ENCODE measurements at places on chromosomes 7 and 10.

DNA sequence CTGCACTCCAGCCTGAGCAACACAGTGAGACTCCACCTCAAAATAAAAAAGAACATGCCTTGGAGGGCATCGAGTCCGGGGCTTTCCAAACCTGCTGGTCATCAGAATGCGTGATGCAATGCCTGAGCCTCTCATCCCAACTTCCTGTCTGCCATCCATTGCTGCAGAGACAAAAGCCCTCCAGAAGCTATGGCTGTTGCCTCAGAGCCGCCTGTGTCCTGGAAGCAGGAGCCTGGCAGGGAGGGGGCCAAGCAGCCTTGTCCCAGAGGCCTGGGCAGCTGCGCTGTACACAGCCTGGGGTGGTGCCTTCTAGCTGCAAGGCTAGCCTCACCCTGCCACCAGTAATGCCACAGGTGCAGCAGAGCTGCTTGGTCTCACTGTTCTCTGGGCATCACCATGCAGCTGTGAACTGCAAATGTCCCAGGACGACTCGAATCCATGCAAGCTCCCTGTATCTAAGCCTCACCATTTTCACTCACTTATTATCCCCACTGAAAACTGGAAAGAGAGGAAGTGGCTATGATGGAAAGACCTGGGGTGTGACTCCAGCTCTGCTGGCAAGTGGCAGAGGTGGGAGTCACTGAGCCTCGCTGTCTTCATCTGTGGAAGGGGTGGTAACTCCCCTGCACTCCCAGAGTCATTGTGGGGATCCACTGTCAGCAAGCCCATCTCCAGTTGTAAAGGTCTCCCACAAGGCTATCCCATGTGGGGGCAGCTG lies 7.0 kb downstream of the ALOX5 start:
- H3K36me3 ChIP-seq, result no peaks in the 10 kb centered on the region
- no peak overlapping the region for H3K27ac ChIP-seq
- DNase-seq, result no peak
- peaks cover 6% of the 10 kb centered on the region for H3K4me1 ChIP-seq
- no peak overlapping the region for H3K4me3 ChIP-seq

DNA sequence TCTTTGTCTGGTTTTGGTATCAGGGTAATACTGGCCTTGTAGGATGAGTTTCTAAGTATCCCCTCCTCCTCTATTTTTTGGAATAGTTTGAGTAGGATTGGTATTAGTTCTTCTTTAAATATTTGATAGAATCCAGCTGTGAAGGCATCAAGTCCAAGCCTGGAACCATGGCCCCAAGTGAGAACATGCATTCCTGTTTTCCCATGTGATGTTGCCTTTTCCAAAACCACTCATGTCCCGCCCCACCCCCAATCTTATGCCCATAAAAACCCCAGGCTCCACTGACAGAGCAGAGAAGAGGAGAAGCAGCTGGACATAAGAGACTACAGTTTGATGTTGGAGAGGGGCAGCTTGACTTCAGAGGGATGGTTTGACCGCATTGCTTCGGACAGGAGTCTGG lies 71.2 kb downstream of the MINPP1 start:
- no peaks in the 10 kb centered on the region for H3K36me3 ChIP-seq
- H3K4me3 ChIP-seq, result no peak overlapping the region

DNA sequence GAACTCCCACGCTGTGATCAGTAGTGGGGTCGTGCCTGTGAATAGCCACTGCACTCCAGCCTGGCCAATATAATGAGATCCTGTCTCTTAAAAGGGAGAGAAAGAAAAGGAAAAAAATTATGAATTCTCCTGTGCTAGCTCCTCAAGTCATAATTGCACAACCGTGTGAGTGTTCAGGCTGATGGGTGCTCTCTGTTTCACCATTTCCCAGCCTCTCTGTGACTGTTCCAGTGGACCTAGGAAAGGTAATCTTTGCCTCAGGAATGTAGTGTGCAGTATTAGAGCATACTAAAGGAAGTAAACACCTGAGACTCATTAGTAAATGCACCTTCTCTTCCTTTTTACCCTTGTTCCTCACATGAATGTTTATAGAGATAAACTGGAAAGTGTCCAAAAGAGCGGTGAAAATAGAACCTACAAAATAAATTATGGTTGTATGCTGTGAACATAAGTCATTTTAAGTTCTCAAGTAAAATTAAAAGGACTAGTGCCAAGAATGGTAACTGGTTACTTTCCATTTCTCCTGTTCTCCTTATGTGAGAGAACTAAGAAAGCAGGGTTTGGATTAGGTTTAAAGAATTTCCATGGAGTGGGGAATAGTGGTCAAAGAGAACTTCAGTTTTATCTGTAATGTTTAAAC lies 42.7 kb downstream of the INPP5F start:
- peaks cover 3% of the 10 kb centered on the region for H3K36me3 ChIP-seq
- no peak overlapping the region for H3K4me3 ChIP-seq
- no peak for DNase-seq
- H3K27ac ChIP-seq, result no peak overlapping the region
- H3K27me3 ChIP-seq, result no peaks in the 10 kb centered on the region

DNA sequence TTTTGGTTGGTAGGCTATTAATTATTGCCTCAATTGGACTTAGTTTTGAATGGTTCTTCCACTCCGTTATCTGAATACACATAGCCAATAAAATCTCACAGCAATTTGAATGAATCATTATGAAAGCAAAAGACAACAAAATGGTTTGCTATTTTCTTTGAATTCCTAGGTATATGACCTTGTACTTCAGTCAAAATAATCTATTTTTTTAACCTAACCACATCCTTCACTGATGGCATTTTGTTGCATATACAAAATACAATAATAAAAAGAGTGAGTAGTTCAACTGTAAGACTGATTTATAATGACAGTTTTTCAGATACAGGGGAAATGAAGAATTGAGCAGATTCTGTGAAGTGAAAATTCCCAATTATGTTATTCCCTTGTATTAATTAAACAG lies 433.1 kb downstream of the HTR7 start:
- no peaks in the 10 kb centered on the region for H3K36me3 ChIP-seq
- no peaks in the 10 kb centered on the region for H3K4me1 ChIP-seq
- H3K27ac ChIP-seq, result no peak overlapping the region

- no peaks in the 10 kb centered on the region for H3K36me3 ChIP-seq
- no peak overlapping the region for H3K27ac ChIP-seq
- DNase-seq, result no peak
- H3K27me3 ChIP-seq, result no peaks in the 10 kb centered on the region
- no peak overlapping the region for H3K4me3 ChIP-seq
Observed at GRCh38 chr7:4889682-4890081, 6.2 kb upstream of the RADIL start.

DNA sequence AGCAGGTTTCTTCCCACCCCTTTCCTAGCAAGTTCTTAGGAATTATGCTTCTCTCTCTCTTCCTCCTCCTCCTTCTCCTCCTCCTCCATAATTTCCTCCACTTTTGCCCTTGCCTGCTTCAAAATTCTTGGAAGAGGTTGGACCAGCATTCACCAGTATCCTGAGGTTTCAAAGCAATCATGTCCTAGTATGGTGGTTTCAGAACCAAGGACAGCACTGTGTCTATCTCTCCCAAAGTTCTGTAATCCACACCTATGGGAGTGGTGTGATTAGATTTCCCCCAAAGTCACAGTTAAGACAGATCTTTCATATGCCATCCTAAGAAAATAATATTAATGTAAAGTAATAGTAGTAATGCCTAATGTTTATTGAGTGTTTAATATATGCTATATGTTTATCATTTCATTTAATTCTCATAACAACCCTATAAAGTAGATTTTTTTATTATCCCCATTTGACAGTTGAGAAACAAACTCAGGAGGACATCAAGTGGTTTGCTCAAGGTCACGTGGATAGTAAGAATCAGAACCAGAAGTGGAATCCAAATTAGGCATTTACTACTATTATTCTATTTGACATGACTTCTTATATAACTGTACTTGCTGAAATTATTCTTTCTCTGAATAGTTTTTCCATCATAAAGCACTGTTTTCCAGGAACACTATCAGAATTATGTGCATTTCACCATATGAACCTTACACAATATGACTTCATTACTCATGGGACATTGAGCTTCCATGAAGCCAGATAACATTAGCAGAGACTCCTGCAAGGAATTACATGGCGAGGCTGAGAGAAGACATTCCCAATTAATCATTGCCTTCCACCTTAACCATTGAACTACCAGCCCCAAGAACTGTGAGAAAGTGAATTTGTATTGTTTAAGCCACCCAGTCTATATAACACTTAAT lies 91.4 kb downstream of the IPMK start:
- no peak overlapping the region for H3K4me3 ChIP-seq
- H3K27me3 ChIP-seq, result peaks cover 5% of the 10 kb centered on the region
- H3K4me1 ChIP-seq, result no peaks in the 10 kb centered on the region
